Hematopoietic multipotent progenitor cell treated with erythropoietin and hydrocortisone succinate and interleukin-3 and kit ligand, for 17 days (in vitro differentiated cells): ENCODE measurements at places on chromosomes 5 and 9.

GRCh38 chr5:96957254-96958049 is 21.6 kb downstream of the LNPEP start:
- no peak for DNase-seq

DNA sequence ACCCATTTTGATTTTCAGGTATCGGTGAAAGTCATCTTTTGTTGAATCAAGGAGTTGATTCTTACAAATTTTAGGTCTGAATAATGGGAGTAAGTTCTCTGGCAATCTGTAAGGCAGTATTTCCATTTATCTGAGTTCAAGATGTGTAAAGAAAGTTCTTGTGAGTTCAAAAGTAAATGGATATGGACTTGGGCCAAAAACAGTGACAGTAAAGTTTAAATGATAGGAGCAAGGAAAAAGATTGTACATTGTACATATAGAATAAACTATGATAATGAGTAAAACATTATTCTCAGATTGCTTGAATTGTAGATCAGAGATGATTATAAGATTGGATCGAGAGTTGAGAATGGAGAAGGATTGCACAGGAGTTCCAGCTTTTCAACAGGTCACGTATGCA is 329.3 kb downstream of the PJA2 start:
- no peak for DNase-seq

- DNase-seq: no peak
Measured at GRCh38 chr5:76717222-76718083, 1.5 kb downstream of the F2R start.

DNA sequence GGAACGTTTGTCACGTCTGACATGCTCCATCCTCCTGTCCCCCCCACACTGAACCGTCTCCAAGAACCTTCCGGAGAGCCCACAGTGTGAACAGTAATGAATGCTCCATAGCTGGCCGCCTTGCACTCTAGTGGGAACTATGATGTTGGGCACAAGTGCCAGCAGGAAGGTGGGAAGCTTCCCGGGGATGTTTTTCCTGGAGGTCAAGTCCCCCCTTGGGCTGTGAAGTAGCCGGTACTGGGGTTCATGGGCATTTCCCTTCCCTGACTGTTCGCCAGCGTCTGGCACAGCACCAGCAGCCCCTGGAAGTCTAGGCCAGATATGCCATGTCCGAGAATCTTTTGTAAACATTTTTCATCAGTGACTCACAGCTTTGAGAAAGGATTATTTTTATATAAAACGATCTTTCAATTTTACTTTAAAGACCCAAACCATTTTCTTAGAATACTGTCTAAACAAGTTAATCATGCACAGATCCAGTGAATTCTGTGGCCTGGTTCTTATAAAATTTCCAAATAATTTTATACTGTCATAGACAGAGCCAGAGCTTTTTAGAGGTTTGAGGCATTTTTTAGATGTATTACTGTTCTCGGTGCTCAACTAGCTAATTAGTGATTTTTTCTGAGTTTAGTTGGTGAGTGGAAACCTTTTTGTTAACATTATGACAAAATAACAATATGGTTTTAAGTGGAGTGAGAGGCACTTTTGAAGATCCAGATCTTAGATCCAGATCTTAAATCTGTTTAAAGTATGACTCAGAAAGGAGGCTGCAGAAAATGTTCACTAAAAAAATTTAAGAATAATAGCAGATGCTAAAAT is 11.6 kb downstream of the ABL1 start:
- no peak for DNase-seq

- DNase-seq: no peak
Measured at GRCh38 chr9:136903041-136903554, 16.8 kb downstream of the TRAF2 start.
